ENCODE measurements at places on chromosomes 3 and 15.

GRCh38 chr3:149620291-149621020 is 37.4 kb downstream of the WWTR1 start:
- peak; percentile 90 for DNase-seq

DNA sequence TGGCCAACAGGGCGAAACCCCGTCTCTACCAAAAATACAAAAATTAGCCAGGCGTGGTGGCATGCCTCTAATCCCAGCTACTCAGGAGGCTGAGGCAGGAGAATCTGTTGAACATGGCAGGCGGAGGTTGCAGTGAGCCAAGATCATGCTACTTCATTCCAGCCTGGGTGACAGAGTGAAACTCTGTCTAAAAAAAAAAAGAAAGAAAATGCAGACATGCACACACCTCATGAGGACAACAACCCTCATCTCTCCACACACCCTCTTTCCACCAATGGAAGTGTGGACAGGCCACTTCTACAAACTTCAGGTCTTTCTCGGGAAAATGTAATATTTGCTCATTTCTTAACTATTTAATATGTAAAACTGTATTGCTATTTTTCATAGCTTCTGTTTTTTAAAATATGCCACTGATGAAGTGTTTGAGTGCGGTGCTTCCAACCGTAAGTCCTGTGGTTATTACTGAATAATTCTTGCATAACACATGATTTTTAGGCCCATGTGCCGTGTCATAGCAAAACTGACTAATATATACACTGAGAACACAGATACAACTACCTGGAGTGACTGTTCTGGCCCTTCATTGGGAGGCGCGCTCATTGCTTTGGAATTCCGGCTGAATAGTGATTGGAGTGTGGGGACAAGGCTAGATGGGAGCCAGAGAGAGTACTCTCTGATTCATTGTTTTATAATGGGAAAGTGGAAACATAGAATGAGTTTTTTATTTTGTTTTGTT is 23.1 kb downstream of the LRRC31 start:
- peak; percentile 75 for DNase-seq

DNA sequence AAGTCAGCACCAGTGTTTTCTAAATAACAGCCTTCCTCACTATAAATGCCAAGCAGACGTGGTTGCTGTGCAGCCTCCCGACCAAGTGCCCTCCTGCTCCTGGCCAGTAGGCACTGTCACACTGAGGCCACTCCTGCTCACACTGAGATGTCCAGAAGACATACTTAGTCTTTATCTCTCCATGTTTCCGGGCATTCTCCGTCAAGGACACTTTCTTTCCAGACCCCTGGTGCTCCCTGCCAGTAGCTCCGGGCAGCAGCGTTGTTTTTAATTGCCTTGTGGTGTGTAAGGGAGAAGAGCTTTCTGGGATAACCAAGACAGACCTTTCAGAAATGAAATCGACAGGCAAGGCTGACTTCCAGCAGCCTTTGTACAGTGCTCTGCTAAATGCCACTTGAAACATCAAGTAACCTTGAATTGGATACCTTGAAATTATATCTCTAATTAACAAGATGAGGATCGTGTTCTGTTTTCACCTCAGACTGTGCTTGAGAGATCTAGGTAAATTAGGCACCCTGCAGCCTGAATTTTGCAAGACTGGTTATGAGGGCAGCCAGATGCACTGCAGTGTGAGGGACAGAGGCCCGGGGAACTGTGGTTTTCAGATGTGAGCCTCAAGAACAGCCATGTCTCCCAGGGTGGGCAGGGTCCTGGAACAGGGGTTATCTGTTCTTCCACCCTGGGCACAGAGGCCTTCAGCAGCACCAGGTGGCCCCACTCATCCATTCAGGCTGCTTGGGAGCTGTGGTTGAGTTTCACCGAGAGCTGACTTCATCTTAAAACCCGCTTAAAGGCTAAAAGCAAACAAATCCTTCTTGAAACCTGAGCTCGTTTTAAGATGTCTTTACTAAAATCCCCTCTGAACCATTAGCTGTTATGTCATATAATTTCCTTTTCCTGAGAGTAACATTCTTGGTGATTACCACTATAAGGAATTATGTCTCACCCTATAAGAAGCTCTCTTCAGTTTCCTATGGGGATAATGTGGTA is 105.5 kb upstream of the IL12A start:
- peak; percentile 87 for DNase-seq

DNA sequence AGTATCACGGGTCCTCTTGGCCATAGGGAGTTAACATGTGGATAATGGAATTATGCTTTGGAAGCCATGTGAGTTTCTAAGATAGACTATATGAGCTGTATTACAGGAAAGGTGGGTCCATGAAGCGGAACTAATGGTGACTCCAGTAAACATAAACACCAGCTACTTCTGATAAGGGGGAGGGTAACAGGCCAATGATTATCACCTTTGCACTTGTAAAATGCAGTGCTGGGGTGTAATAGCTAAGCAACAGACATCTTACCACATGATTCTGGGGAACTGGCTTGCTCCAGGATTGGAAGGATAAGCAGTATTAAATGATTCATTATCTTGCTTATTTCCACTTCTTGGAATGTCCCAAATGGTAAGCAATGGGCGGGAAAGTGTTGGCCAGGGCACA is 61.4 kb upstream of the CD47 start:
- DNase-seq, result no peak

GRCh38 chr15:72473614-72474465 is at the start of gene ARIH1:
TSS of gene ARIH1 (plus strand) at chr15:72474330. CDS start at chr15:72474640, 310 bp downstream.
- peak; percentile 94 for DNase-seq

GRCh38 chr3:152733584-152734119 is 101.3 kb upstream of the P2RY1 start:
- DNase-seq, result no peak

Data from EH (cell line).